ENCODE measurements at places on chromosomes 3 and 15. TPM values are rescaled to one million over a fixed set of nuclear protein-coding genes. Genes with fewer than 3 reads are reported as not detected.

Gene SV2B
- total RNA-seq: 3.9 TPM

Gene CCDC14
- 81.0 TPM for total RNA-seq

Gene DPPA2
- not detected for total RNA-seq

Gene CACNA2D3
- not detected for total RNA-seq

Gene HCLS1
- total RNA-seq: 96.9 TPM

Gene PGBD4
- 2.6 TPM for total RNA-seq

Gene MORF4L1
- 451 TPM for total RNA-seq

Gene FRMD5
- 2.6 TPM for total RNA-seq

Gene RMDN3
- total RNA-seq: 50.8 TPM

Gene MAGI1
- total RNA-seq: 36.1 TPM

Gene SYNPR
- total RNA-seq: 17.6 TPM

Gene PLIN1
- total RNA-seq: 0.46 TPM

Gene ROPN1
- not detected for total RNA-seq

Gene SLC49A4
- 14.1 TPM for total RNA-seq

Gene CAPN3
- total RNA-seq: 0.54 TPM

Gene CLDN18
- total RNA-seq: not detected

Gene PCSK6
- 2.6 TPM for total RNA-seq

Gene CATSPER2
- 2.9 TPM for total RNA-seq

Gene CORO2B
- 4.4 TPM for total RNA-seq

Gene MNS1
- total RNA-seq: 28.7 TPM

Gene C3orf52
- 1.0 TPM for total RNA-seq

Gene SI
- not detected for total RNA-seq

Gene ACKR4
- total RNA-seq: not detected

Gene RTP1
- total RNA-seq: not detected

Gene B3GALNT1
- 3.0 TPM for total RNA-seq

Gene PLSCR5
- total RNA-seq: not detected

Gene ZNF620
- total RNA-seq: 6.0 TPM

Gene ABI3BP
- 4.3 TPM for total RNA-seq

Gene GHRL
- total RNA-seq: 2.0 TPM

Gene APBA2
- total RNA-seq: 11.7 TPM

Gene CAV3
- not detected for total RNA-seq

Gene CYP11A1
- not detected for total RNA-seq

Gene LYSMD4
- total RNA-seq: 5.3 TPM

Gene SPG11
- total RNA-seq: 68.5 TPM

Gene P3H2
- 19.6 TPM for total RNA-seq

All from A673 (cell line).